ENCODE measurements at places on chromosomes 7 and 10.

DNA sequence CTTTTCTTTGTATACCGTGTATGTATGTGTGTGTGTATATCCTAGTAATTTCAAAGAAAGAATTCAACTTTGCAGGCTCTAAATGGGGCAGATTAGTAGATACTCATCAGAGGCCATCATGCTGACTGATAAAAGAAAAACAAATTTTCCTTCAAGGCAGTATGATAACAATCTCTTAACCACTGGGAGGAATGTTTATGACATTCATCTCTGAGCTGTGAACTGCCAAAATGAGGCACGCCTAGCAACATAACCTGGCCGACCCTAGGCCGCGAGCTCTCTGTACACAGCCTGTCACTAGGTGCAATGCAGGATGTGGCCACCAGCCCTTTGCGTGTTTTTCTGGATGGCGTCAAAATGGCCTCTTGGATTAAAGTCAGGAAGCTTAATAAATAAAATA lies 343.7 kb upstream of the GALNT17 start:
- DNase-seq = peak; percentile 30

- DNase-seq = no peak
These were observed 45.2 kb upstream of the CAV2 start for GRCh38 chr7:116454377-116454776.

DNA sequence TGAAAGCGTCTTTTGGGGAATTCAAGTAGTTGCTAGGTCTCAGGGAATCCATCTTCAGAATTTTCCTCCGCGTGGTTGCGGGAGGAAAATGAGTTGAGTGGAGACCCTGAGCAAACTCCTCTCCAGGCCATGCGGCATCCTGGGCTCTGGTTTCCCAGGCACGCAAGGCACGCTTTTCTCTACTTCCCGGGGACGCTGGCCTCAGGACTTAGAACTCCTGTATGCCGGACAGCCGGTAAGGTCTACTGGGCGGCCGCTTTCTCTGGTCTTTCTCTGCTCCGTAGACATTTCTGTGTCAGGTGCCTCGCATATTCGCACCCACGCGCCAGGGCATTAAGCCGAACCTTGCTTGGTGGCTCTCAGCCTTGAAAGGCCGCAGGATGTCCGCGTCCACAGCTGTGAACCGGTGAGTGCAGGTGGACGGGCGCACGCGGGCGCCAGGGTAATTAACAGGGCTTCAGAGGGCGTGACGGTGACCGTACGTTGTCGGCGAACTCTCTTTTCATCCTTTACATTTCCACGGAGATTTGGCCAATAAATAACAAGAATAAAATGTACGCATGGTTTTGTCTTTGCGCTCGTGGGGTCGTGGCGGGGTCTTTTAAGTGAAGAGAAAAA lies 992 bp upstream of the RBM20 start:
- DNase-seq = no peak

- DNase-seq = no peak
These were observed 70.3 kb downstream of the CYTH3 start for GRCh38 chr7:6202117-6202516.

DNA sequence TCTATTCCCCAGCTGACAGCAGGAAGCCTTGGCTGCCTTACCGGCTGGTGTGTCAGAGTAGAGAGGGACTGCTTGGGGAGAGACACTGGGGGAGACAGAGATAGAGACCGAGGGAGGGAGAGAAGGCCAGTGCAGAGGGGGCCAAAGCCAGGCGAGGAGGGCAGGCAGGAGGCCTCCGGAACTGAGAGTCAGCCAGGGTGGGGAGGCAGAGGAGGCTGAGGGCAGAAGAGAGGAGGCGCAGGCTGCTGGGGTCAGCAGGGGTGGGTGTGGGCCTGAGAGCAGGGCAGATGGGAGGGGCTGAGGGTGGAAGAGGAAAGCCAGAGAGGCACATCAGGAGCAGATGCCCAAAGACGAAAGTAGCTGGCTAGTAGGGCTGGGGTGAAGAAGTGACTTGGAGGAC lies 57.2 kb upstream of the PAX2 start:
- no peak for DNase-seq

- no peak for DNase-seq
These were observed 500.6 kb upstream of the IGFBP3 start for GRCh38 chr7:46421441-46422230.

- no peak for DNase-seq
These were observed 9.3 kb downstream of the ATP6V0E2 start for GRCh38 chr7:149883048-149883438.

DNA sequence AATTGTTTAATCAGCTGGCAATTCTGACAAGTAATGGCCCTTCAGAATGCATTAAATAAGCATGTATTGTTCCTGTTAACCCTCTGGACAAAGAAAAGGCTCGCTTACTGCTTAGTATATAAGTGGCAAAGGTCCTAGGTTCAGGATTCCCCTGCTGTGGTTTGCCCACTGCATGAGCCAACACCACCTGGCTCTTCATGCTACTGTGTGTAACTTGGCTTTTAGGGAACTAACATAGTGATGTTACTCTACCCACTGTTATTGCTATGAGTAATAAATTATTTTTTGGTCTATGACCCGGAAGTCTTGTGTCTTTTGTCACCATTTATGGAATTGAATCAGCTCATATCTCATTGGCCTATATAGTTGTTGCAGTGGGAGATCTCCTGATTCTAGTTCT lies 791.7 kb upstream of the PHF14 start:
- DNase-seq = no peak

DNA sequence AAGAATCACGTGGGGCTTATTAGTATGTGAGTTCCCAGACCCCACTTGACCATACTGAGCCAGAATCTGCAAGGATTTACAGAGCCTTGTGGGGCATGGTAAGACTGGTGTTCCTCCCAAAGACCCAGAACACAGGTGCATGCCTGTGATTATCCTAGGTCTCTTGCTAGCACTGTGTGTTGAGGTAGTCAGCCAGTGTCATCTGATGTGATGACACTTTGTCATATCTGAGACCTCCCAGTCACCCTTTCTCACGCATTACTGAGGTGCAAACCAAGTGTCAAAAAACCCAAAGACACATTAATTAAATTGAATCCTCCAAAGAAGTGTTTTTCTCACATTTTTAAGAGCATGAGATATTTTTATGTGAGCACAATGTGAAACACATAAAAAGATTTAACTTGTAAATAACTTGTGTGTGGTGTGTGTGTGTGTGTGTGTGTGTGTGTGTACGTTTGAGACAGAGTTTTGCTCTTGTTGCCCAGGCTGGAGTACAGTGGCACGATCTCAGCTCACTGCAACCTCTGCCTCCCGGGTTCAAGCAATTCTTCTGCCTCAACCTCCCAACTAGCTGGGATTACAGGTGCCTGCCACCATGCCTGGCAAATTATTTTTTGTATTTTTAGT lies 162.0 kb upstream of the PRPS1L1 start:
- no peak for DNase-seq

- no peak for DNase-seq
These were observed 103.4 kb upstream of the DLX6 start for GRCh38 chr7:96901822-96902445.

- DNase-seq = no peak
These were observed 51.4 kb downstream of the PCGF5 start for GRCh38 chr10:91271886-91272285.

GRCh38 chr7:78218876-78219275 lies 420.3 kb downstream of the PHTF2 start:
- DNase-seq = no peak

DNA sequence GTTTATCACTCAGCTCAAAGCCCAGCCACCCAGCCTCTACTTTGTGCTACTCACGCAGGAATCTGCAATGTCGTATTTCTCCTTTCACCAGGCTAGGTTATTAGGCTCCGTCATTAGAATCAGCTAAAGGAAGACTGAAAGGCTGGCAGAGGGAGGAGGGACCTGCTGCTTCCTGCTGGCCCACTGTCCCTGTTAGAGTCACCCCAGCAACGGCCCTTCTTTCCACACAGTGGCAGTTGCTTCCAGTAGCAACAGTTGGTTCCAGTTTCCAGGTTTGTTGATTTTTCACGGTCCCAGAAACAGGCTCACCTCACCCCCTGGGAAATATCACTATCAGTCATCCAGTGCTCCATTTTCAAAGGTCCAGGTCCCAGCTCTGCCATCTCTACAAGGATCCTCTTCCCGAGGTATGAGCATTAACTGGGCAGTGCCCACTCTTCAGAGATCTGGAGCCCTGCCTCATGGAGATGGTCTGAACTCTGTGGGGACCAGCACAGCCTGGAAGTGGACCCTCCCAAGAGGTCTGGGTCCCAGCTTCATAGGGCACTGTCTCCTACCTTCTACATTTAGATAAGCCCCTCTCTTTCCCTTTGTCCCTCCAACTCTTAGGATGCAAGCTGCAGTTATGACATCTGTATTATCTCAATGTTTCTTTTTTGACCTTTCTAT lies 15.9 kb downstream of the ODAD2 start:
- DNase-seq = no peak

GRCh38 chr10:49398000-49398861 lies 2.3 kb upstream of the DRGX start:
- DNase-seq = peak; percentile 17
